ENCODE measurements at places on chromosomes 1 and 21.

- DNase-seq, result no peak
Observed at GRCh38 chr1:22861764-22862440, 110.8 kb downstream of the LACTBL1 start.

- DNase-seq, result no peak
Observed at GRCh38 chr1:236990052-236990445, 14.2 kb downstream of the MT1HL1 start.

DNA sequence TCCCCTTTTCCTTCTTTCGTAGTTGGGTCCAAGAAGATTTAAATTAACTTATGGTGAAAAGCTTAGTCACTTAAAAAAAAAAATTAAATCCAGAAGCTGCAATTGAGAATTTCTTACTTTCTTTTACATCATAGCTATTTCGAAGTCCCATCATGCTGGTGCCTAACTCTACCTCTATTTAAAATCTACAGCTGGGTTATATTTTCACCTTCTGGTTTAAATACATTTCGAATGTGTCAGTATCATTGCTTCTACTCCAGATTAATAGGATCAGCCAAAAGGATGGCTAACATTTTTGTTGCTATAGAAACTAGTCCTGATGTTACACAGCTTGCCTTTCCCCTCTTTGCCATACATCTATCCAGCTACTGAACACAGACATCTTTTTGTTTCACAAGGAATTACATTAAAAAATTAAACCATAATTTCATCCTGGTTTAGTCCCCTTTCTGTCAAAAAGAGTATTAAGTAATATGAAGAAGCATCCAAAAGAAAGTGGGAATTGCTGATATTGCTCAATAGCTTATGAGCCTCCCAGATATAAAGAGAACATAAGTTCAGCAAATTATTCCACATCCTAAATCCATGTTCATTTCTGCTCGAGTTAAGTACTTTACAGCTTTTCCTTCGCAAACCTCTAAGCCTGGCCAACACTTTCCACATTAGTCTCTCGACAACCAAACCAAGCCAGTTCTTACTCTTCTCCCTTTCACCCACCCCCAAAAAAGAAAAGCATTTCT, 396.7 kb upstream of the DAB1 start:
- DNase-seq, result no peak

DNA sequence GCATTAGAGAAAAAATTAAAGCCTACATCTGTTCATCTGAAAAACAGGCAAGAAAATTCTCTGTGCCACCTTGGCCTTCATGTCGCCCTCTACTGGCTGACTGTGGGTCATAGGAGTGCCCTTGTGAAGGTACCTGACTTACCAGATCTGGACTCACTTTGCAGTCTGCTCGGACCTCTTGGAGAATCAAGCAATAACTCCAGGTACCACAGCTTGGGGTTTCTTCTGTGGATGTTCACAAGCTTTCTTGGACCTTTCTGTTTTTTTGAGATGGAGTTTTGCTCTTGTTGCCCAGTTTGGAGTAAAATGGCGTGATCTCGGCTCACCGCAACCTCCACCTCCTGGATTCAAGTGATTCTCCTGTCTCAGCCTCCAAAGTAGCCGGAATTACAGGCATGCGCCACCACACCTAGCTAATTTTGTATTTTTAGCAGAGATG, 2.4 kb upstream of the PRAMEF18 start:
- DNase-seq, result peak; percentile 28

DNA sequence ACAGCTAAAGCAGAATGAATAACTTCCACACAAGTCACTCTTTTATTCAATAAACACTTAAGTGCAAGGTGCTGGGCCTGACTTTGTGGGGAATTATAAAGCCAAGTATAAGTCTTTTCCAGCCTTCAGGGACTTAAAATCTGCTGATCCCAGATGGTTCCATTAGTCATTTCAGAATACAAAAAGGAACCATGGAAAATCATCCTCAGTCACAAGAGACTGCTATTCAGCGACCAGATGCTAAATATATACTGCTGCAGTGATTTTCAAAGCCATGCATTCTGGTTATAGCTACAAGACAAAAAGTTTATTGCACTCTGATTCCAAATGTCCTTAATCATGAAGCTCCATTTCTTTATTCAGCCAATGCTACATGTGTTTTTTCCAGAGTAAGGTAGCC, 25.7 kb downstream of the GLMN start:
- no peak for DNase-seq

- no peak for DNase-seq
Observed at GRCh38 chr1:219215477-219215876, 41.8 kb downstream of the LYPLAL1 start.

GRCh38 chr21:45974073-45975019, 7.2 kb upstream of the COL6A1 start:
- no peak for DNase-seq

GRCh38 chr1:150017206-150017750, 6.8 kb upstream of the OTUD7B start:
- DNase-seq, result no peak

DNA sequence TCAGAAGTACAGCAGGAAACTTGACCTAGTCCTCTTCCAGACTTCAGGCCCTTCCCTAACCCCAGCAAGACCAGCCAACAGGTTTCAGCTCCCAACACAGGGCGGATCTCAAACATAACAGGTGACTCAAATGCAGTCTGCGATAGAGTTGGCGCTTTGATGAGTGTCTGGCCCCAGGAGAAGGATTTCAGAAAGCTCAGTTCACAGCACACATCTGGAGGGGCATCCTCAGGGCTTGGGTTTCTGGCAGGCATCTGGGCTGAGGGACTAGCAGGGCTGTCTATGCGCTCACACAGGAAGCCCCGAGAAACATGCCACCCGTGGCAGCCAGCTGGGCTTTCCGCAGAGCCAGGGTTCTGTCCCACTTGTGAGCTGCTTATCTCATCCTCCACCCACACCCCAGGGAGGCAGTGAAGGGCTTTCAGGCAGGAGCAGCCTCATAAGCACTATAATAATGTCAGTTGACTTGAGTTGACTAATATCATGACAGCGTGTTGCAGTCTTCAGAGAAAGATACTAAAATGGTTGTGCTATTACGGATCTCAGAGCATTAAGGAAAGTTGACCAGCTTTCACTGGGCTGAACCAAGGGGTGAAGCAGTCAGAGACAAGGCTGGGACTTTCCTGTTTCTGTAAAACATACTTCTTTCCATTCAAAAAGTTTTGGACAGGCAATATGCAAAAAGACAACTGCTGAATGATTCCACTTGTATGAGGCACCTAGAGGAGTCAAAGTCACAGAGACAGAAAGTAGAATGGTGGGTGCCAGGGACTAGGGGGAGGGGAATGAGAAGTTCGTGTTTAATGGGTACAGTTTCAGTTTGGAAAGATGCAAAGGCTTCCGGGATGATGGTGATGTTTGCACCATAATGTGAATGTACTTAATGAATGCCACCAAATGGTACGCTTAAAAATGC, 233.0 kb upstream of the IRF2BP2 start:
- peak; percentile 81 for DNase-seq

GRCh38 chr1:20367116-20367585, 76.5 kb downstream of the VWA5B1 start:
- DNase-seq, result no peak

GRCh38 chr1:983798-984475, 2.0 kb upstream of the PERM1 start:
- peak; percentile 45 for DNase-seq

DNA sequence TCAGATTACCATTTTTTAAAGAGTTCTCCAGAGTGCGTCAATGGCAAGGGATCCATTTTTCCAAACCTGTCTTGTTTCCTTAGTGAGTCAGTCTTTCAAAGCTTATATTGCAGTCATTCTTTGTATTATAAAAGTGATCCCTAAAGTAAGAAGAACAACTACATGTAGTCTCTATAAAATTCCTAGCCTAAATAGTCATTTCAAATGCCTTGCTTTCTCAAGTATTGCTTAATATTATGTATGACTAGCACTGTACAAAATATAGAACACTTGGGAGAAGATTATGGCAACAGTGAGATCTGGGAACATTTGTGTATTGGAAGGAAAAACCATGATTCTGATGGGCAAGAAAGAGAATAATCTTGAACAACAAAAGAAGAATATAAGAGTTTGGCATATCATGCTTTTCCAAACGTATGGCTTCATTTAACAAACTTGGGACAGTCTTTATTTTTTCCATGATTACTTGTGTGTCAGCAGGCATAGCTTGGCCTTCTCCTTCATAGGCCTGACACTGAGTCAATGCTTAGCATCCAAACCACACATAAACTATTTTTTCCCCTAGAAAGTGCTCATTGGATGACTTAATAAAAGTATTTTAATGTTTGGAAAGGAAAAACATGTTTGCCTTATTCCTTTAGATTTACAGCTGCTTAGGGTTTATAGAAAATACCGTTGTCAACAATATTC, 547.4 kb downstream of the LTN1 start:
- DNase-seq, result no peak

GRCh38 chr1:32703479-32704291, 1.1 kb upstream of the SYNC start:
- DNase-seq, result no peak

DNA sequence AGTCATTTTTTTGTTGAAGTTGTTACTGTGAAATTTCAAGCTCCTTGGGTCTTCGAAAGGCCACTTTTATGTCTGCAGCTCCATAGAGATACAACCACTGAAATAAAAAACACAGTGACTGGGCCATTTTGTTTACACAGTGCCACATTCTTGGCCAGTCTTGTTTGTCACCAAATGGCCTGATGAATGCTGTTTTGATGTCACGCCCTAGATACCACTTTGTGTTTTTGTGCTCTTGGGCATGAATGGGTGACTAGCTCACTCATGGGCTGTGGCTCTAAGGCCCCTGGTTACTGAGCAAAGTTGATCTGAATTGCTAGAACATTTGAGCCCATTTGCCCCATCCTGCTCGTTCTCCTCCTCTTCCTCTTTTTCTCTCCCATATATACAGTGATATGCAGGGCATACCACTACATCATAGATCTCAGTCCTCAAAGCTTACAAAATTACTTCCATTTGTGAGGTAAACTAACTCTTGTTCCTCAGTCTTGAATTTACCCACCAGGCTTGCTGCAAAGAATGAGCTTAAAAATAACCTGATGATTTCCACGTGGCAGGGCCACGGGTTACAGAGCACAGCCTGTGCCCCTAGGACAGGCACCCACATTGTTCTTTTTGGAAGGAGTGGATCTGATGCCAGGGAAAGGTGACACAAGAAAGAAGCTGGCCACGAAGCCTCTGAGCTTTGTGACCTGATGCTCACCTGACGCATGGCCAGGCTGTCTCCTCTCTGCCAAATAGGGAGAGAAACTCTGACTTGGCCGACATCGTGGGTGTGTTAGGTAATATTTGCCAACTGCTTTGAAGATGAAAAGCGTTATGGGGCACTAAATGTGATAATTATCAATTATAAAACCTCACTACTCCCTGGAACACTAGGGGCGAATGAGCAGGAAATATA, 92.4 kb downstream of the RUNX1 start:
- DNase-seq, result no peak
